ENCODE measurements at places on chromosomes 1 and 21.

GRCh38 chr1:221897321-221897721, 155.4 kb upstream of the DUSP10 start:
- no peak for DNase-seq

DNA sequence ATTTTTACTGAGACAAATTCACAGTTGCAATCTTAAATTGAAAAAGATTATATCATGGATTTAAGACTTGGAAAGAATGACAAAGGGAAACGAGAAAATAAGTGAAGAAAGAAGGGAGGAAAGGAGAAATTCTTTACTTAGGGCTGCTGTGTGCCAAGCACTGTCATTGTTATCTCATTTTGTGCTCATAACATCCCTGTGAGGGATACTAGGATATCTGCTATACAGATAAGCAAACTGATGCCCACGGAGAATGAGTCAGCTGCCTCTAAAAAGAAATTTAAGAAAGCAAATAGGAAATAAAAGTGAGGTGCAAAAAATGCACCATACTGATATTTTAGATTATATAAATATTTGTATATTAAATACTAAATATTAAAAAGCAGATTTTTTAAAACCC, 183.6 kb upstream of the NR5A2 start:
- DNase-seq: no peak

DNA sequence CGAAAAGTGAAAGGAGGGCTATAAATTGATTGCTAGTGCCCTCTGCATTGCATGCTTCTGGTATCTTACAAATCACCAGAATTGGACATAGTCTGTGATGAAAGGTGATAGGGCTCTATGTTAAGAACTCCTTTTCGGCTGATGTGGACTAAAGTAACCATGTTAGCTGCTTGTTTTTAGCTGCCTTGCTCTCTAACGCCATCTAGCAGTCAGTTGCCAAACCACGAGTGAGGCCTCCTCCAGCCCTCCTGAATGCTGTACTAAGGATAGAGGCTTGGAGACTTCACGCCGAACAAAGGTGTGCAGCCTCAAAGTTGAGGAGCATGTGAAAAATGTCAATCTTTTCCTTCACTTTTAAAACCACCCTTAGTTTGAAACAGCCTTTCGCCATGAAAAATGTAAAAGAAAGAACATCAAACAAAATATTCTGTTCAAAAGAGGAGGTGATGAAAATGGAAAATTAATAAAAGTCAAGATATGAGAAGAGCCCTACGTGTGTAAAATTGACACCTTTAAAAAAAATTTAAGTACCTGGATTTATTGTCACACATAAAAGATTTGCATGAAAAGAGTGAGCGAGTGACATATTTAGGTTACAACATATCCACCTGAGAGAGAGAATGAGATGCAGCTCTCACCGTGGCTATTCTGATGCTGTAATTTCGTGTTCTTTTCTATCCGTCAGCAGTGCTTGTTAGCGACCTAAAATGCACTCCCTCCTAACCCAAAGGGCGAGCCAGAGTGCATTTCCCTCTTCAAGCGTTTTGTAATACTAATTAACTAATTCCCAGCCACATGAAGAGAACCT, 8.1 kb downstream of the LRRC53 start:
- no peak for DNase-seq

DNA sequence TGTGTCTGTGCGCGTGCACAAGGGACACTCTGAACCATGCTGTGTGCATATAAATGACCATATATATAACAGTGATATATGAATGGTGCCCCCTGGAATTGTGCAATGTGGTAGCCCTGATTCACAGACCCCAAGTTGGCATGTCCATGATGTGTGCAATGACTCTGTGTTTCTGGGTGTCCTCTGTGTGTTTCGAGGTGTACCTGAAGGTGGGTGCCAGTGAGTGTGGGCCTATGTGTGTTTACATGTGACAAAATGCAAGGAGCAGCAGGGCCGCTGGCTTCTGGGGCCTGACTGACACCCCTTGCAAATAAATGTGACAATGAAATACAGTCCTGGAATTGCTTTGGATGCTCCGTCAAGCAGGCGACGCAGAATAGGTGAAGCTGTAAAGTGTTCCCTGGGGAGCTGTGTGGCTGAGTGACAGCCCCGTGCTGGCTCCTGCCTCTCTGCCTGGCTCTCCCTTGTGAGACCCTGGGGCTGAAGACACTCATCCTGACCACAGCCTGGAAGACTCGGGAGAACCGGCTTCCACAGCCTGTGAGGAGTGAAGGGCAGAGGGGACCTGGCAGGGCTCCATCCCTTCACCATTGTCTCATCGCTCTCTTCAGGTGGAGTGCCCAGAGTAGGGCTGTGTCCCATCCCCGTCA, 38.2 kb upstream of the CSF3R start:
- no peak for DNase-seq

- peak; percentile 41 for DNase-seq
These were observed 6.7 kb upstream of the FAM167B start for GRCh38 chr1:32240140-32240951.

DNA sequence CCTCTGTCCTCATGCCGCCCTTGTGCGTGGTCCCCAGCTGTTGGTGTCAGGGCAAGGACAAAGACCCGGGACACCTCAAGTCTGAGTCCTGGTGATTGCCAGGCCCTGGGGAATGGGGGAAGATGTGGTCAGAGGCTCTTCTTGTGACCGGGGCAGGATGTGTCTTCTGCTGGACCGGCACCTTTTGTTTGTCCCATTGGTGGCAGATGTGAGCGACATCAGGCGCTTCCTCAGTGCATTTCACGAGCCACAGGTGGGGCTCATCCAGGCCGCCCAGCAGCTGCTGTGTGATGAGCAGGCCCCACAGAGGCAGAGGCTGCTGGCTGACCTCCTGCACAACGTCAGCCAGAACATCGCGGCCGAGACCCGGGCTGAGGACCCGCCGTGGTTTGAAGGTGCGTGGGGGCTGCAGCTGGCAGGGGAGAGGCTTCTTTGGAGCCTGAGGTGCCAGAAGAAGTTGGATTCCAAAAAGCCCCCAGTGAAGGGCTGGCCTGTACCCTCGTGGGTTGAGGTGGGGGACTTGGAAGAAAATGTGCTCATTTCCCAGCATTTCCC, 8.4 kb downstream of the DFFB start:
- no peak for DNase-seq

Measured in activated T-helper 9 cell treated with anti-CD3 and anti-CD28 coated beads, Interleukin-2, amount 50 U/mL, for 16 hours (primary cell).